Activated T-helper 17 cell treated with anti-CD3 and anti-CD28 coated beads, Interleukin-2, amount 50 U/mL, for 72 hours (primary cell): ENCODE measurements at places on chromosomes 7 and 10. TPM values are rescaled to one million over a fixed set of nuclear protein-coding genes. Genes with fewer than 3 reads are reported as not detected.

Gene TBX20
- total RNA-seq: 0.30 TPM

GRCh38 chr7:24573554-24574338 lies 494 bp downstream of the PALS2 start:
- H3K4me3 ChIP-seq: peak overlapping the region; percentile 94
- no peaks in the 10 kb centered on the region for H3K36me3 ChIP-seq
- H3K27me3 ChIP-seq: peaks cover 6% of the 10 kb centered on the region
- peaks cover 29% of the 10 kb centered on the region for H3K4me1 ChIP-seq
- ATAC-seq: peak; percentile 46

Gene ITGB8
- 0.05 TPM for total RNA-seq

GRCh38 chr7:151062399-151063211 lies 3.2 kb downstream of the SLC4A2 start:
- H3K27ac ChIP-seq: no peak overlapping the region
- no peaks in the 10 kb centered on the region for H3K27me3 ChIP-seq
- peaks cover 47% of the 10 kb centered on the region for H3K36me3 ChIP-seq
- no peak for ATAC-seq
- H3K4me3 ChIP-seq: no peak overlapping the region
- H3K4me1 ChIP-seq: peaks cover 12% of the 10 kb centered on the region

GRCh38 chr7:20317413-20317812 lies 13.3 kb upstream of the ITGB8 start:
- no peak overlapping the region for H3K4me3 ChIP-seq
- no peak overlapping the region for H3K27ac ChIP-seq
- H3K4me1 ChIP-seq: no peaks in the 10 kb centered on the region

DNA sequence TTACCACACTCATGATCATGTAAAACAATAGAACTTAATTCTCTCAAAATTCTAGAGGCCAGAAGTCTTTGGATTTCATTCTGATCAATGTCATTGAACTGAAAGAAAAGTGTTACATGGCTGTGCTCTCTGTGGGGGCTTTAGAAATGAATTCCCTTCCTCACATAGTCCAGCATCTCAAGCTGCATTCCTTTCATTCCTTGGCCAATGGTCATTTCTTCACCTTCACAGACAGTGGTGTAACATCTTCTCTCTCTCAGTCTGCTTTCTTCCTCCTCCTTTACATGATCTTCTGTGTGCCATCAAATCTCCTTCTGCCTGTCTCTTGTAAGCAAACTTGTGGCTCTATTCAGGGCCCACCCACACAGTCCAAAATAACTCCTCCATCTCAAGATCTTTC lies 735.3 kb downstream of the SUGCT start:
- no peak overlapping the region for H3K4me3 ChIP-seq
- H3K27ac ChIP-seq: no peak overlapping the region
- H3K27me3 ChIP-seq: no peaks in the 10 kb centered on the region
- no peaks in the 10 kb centered on the region for H3K4me1 ChIP-seq
- H3K36me3 ChIP-seq: no peaks in the 10 kb centered on the region
- ATAC-seq: no peak

GRCh38 chr10:31650010-31650409 lies 278.6 kb downstream of the ARHGAP12 start:
- no peaks in the 10 kb centered on the region for H3K4me1 ChIP-seq
- H3K27ac ChIP-seq: no peak overlapping the region
- H3K4me3 ChIP-seq: no peak overlapping the region
- peaks cover 22% of the 10 kb centered on the region for H3K27me3 ChIP-seq

Gene LDB3
- total RNA-seq: 0.11 TPM
